ENCODE measurements at places on chromosomes 12 and 14. TPM values are rescaled to one million over a fixed set of nuclear protein-coding genes. Genes with fewer than 3 reads are reported as not detected.

SPIC gene
- not detected for polyA plus RNA-seq

DNA sequence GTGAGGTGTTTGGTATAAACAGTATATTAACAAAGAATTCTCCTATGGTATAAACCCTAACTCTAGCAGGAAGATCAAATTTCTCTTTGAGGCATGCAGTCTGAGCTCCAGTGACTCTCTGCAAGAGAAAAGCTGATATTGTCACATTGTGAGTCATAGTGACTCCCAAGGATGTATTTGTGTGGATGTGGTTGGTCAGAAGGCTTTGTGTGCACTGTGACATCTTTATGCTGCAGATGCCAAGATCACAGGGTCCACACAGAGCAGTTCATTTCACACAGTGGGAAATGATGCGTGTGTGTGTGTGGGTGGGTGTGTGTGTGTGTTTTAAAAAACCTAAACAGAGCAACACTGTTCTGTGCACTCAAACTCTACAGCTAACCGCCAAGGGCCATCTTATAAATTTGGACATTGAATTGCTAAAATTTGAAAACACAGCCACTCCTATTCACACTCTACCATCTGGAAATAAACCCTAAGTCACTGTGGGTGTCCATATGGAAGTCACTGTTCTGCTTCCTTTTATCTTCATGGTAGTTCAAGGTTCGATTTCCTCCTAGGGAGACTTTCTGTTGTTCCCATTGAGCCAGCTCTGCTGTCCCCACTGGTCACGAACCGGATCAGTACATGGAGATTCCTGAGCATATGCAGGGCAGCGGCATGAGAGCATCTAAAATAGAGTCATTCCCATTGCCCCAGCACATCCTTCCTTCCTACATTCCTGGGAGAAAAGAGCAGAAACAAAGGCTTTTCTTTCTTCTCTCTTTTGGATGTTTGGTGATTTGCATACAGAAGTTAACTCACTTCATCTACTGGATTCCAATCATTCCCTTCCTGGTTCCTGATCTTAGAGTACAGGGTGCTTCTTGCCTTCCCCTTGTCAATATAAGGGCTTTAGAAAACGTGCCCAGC is 727.6 kb downstream of the DIO2 start:
- no peak for DNase-seq

DNA sequence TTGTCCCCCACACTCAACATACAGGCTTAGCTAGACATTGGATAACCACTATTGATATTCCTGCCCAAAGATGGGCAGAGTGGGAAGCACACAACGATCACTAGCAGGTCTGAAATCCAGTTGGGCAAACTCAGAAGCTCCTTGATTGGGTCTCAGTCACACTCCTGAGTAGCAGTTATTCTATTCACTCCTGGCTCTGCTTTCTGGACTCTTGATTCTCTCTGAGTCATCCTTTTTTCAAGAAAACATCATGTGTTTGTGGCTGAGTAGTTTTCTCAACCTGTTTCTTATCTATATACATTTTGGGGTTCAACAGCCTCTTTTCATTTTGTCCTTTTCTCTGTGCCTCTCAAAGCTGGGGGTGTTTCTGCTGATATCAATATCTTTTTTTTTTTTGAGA is 46.0 kb upstream of the MANSC4 start:
- DNase-seq: no peak

ERH gene
- polyA plus RNA-seq: 73.6 TPM

- peak; percentile 10 for DNase-seq
Observed at GRCh38 chr14:51248016-51248987, 8.3 kb downstream of the TMX1 start.

Measured in naive B cell (primary cell).